Astrocyte (in vitro differentiated cells and primary cell): ENCODE measurements at places on chromosomes 12 and 14.

DNA sequence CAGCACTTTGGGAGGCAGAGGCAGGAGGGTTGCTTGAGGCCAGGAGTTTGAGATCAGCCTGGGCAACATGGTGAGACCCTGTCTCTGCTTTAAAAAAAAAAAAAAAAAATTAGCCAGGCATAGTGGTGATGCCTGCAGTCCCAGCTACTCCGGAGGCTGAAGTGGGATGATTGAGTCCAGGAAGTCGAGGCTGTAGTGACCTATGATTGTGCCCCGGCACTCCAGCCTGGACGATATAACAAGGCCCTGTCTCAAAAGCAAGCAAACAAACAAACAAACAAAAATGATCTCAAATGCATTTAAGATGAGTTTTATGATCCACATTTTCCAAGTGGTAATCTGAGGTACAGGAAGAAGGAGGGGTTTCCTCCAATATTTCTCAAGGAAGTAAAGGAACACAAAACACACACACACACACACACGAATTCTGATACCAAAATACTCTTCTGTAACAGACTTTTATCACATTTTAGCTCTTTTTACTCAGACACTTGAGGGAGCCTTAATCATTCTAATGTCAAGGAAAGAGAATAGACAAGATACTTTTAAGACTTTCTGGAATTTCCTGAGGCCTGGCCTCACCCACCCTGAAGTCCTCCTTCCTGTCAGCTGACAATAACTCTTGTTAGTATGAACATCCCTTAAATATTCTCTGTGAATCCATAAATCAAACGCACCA is 44.4 kb upstream of the CERS5 start:
- no peak for DNase-seq

- peak; percentile 40 for DNase-seq
Observed at GRCh38 chr14:26200687-26201086, 397.1 kb downstream of the NOVA1 start.

GRCh38 chr14:21098892-21099595 is 589 bp upstream of the ZNF219 start:
- no peak for DNase-seq

- no peak for DNase-seq
Observed at GRCh38 chr12:5428332-5429221, 3.3 kb upstream of the NTF3 start.

DNA sequence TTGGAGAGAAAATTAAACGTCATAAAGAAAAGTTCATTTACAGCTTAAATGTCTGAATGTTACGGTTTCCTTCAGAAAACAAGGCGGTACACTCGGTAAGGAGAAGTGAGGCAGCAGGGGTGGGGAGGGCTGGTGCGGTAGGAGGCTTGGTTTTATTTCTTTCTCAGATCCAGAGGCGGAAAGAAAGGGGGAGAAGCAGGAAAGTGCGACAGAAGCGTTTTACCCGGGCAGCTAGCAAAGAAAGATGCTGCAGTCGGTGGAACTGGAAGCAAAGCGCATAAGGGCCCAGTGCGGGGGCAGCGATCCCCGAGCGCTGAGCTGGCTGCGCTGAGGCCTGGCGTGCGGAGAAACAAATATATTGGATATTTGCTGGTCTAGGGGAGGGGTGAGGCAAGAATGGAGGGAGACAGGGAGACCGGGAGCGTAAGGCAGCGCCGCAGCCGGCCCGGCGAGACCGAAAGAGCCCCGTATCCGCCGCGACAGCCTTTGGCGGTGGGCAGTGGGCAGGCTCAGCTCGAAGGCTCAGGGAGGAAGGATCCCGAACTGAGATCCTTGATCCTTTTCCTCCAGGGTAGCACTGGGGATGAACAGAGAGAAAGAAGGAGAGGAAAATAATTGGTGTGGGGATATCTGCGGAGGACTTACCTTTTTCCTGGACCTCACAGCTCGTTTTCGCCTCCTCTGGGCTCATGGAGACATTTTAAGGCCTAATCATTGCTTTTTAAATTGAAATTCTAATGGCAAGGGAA is 6.4 kb upstream of the HOXC11 start:
- DNase-seq: no peak

DNA sequence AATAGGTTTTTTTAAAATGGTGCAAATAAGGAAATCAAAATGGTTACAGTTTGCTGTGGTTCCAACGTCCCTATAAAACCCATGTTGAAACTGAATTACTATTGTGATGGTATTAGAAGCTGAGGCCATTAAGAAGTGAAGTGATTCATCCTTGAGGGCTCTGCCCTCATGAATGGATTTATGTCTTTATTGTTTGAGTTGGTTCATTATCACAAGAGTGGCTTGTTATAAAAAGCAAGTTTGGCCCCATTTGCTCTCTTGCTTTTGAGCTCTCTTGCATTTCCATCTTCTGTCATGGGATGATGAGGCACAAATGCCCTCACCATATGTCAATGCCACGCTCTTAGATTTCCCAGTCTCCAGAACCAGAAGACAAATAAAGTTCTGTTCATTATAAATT is 62.3 kb downstream of the PRKD1 start:
- peak; percentile 2 for DNase-seq

DNA sequence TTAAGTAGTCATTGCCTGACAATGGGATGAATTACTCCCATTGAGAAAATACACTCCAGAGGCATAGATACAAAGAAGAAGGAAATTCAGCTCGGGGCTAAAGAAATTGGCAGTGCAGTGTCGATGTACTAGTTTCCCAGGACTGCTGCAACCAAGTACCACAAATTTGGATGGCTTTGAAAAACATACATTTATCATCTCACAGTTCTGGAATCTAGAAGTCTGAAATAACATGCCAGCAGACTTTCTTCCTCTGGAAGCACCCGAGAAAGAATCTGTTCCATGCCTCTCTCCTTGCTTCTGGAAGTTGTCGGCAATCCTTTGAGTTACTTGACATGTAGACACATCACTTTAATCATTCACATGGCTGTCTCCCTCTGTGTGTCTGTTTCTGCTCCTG is 101.9 kb downstream of the TMTC3 start:
- peak; percentile 44 for DNase-seq

DNA sequence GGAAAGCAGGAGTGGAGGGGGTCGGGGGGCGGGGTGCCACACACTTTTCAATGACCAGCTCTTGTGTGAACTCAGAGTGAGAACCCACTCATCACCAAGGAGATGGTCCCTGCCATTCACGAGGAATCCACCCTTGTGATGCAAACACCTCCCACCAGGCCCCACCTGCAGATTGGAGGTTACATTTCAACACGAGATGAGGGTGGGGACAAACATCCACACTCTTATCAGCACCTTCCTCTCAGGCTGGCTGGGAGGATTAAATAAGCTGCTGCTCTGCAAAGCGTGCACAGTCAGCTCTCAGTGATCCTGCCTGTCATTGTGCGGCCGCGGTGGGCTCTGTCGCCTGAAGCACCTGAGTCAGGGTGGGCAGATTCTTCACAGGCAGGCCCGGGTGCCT is 39.7 kb downstream of the AACS start:
- DNase-seq: no peak

DNA sequence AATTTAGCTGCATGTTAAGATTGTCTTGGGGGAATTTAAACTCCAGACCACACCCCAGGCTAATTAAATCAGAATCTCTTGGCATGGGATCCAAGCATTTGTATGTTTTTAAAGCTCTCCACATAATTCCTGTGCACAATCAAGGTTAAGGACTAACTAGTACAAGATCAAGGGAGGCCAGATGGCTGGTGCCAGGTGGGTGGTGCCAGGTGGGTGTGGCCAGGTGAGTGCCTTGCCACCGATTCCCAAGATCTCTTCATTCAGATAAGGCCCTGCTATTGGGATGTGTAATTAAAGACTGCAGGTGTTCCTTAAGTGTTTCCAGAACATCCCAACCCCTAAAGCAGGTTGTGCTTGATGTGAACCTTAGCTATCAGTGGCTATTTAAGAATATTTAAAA is 75.1 kb downstream of the NRXN3 start:
- no peak for DNase-seq

DNA sequence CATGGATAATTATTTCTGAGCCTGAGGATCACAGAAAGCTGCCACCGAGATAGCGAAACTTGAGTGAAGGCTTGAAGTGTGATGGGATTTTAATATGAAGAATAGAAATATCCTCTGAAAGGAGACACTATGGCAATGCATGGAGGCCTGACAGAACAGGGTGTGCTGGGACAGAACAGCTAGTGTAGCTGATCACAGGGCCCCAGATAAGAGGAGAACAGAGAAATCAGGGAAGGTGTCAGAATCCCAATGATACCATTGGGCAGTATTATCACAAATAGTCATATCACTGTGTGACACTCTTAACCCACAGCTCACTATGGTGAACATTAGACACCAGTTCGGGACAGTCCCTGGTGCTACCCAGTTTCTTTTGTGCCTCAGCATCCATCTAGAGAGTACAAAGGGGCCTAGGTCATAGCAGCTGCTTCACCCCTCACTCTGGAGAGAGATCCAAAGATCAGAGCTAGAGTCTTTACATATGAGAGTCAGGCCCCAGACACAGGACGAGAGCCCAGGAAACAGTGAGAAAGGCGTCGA is 506 bp upstream of the OR10P1 start:
- DNase-seq: no peak
